H9 (cell line): ENCODE measurements at places on chromosomes 12 and 14.

DNA sequence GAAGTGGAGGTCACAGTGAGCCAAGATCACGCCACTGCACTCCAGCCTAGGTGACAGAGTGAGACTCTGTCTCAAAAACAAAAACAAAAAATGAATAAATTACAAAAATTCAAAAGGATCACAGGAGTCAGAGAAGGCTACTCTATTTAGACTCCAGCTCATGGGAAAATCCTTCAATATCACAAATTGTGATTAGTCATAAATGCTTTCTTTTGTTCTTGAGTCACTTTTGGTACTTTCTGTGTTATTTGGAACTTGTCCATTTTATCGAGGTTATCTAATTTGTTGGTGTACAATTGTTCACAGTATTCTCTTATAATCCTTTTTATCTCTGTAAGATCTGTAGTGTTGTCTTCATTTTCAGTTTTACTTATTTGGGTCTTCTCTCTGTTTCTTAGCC lies 18.9 kb downstream of the ALDH2 start:
- no peak overlapping the region for H3K27ac ChIP-seq
- H3K36me3 ChIP-seq: peaks cover 26% of the 10 kb centered on the region; the same call in 2 of the 3 replicates
- DNase-seq: no peak
- H3K4me3 ChIP-seq: no peak overlapping the region

DNA sequence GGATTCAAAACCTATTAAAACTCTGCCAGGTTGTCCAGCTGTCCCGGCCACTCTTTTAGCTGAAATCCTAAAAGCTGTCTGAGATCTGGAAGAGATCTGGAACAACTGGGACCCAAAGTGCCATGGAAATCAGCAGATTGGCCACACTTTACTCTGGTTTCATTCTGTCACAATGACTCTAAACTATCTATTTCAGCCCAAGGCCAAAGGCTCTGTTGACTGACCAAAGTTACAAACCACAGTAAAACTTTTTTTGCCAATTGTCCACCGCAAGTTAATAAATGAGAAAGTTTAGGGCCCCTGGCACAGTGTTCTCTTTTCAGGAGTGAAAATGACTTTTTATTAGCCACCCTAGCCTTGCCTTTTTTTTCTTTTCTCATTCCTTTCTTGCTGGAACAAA lies 113.4 kb upstream of the CPM start:
- no peaks in the 10 kb centered on the region for H3K36me3 ChIP-seq
- H3K27ac ChIP-seq: no peak overlapping the region
- H3K27me3 ChIP-seq: no peaks in the 10 kb centered on the region
- peaks cover 2% of the 10 kb centered on the region; the same call in 1 of the 2 replicates for H3K4me1 ChIP-seq

DNA sequence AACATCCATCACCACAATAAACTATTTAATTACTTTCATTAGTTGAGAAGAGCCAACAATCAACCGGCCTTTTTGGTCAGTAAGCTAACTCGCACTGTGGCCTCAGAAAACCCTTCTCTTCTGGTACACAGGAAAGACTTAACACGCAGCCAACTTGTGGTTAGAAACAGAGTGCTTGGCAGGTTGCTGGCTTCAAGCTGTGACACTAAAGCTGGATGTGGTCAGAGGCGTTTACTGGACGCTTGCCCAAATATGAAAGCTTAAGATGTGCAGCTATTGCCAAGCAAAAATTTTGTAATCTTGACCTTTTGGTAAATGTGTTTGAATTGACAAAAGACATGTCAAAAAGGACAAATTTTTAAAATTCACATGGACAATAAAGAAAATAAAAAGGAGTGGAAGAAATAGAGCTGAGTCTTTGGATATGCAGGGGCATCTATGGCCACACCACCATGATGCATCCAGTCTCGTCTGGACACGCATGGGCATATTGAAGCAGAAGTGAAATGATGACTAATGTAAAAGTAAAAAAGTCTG lies 2.6 kb upstream of the KLRK1 start:
- no peaks in the 10 kb centered on the region; the same call in 1 of the 2 replicates for H3K4me1 ChIP-seq

GRCh38 chr14:50061664-50062437 lies 54.5 kb downstream of the VCPKMT start:
- H3K4me3 ChIP-seq: no peak overlapping the region
- no peak overlapping the region for H3K27ac ChIP-seq
- H3K27me3 ChIP-seq: no peaks in the 10 kb centered on the region
- no peaks in the 10 kb centered on the region; the same call in 2 of the 3 replicates for H3K36me3 ChIP-seq
- H3K4me1 ChIP-seq: peaks cover 6% of the 10 kb centered on the region; the same call in 1 of the 2 replicates

- peaks cover 10% of the 10 kb centered on the region for H3K4me1 ChIP-seq
- peaks cover 4% of the 10 kb centered on the region; the same call in 1 of the 2 replicates for H3K36me3 ChIP-seq
- peak overlapping the region; percentile 91 for H3K4me3 ChIP-seq
- peak overlapping the region; percentile 81 for H3K27ac ChIP-seq
These were observed 562 bp downstream of the PAN2 start for GRCh38 chr12:56333197-56333678.

- H3K27ac ChIP-seq: no peak overlapping the region
- no peak overlapping the region for H3K4me3 ChIP-seq
- H3K27me3 ChIP-seq: no peaks in the 10 kb centered on the region
These were observed 648.9 kb downstream of the VRK1 start for GRCh38 chr14:97446087-97446486.

- no peak overlapping the region for H3K27ac ChIP-seq
- H3K27me3 ChIP-seq: no peaks in the 10 kb centered on the region
- H3K4me3 ChIP-seq: no peak overlapping the region
- no peaks in the 10 kb centered on the region for H3K4me1 ChIP-seq
These were observed 158.8 kb upstream of the NPAS3 start for GRCh38 chr14:32779840-32780239.

GRCh38 chr14:97571866-97572555 lies 774.8 kb downstream of the VRK1 start:
- H3K27me3 ChIP-seq: peaks cover 2% of the 10 kb centered on the region; the same call in 1 of the 2 replicates
- H3K27ac ChIP-seq: no peak overlapping the region
- no peaks in the 10 kb centered on the region; the same call in 1 of the 2 replicates for H3K4me1 ChIP-seq
- DNase-seq: no peak

GRCh38 chr12:52020539-52021336 lies 14.0 kb downstream of the TAMALIN start:
- H3K4me3 ChIP-seq: peak overlapping the region; percentile 60; the same call in 2 of the 3 replicates
- DNase-seq: peak; percentile 93
- H3K27me3 ChIP-seq: peaks cover 5% of the 10 kb centered on the region; the same call in 1 of the 2 replicates
- H3K27ac ChIP-seq: no peak overlapping the region
- peaks cover 5% of the 10 kb centered on the region for H3K4me1 ChIP-seq

- H3K27me3 ChIP-seq: no peaks in the 10 kb centered on the region
- no peak overlapping the region for H3K4me3 ChIP-seq
- H3K36me3 ChIP-seq: no peaks in the 10 kb centered on the region
- no peaks in the 10 kb centered on the region for H3K4me1 ChIP-seq
These were observed 48.2 kb upstream of the ATP2B1 start for GRCh38 chr12:89756585-89757398.

- H3K36me3 ChIP-seq: peaks cover 5% of the 10 kb centered on the region
- no peak overlapping the region for H3K27ac ChIP-seq
- H3K4me1 ChIP-seq: no peaks in the 10 kb centered on the region
- DNase-seq: no peak
- no peak overlapping the region for H3K4me3 ChIP-seq
These were observed 49.2 kb upstream of the AEBP2 start for GRCh38 chr12:19390051-19390598.

- H3K4me3 ChIP-seq: no peak overlapping the region
- H3K27me3 ChIP-seq: no peaks in the 10 kb centered on the region
- no peak for DNase-seq
These were observed 26.2 kb downstream of the NKX2-8 start for GRCh38 chr14:36555998-36556743.

- no peak overlapping the region for H3K4me3 ChIP-seq
- no peaks in the 10 kb centered on the region for H3K27me3 ChIP-seq
- no peaks in the 10 kb centered on the region for H3K4me1 ChIP-seq
- DNase-seq: no peak
- H3K27ac ChIP-seq: no peak overlapping the region
- H3K36me3 ChIP-seq: no peaks in the 10 kb centered on the region
These were observed 1205.3 kb downstream of the GALC start for GRCh38 chr14:86787717-86788116.

GRCh38 chr14:92414690-92415445 lies 91.9 kb downstream of the SLC24A4 start:
- no peaks in the 10 kb centered on the region for H3K36me3 ChIP-seq
- no peak for DNase-seq
- H3K4me3 ChIP-seq: no peak overlapping the region
- no peaks in the 10 kb centered on the region for H3K27me3 ChIP-seq

DNA sequence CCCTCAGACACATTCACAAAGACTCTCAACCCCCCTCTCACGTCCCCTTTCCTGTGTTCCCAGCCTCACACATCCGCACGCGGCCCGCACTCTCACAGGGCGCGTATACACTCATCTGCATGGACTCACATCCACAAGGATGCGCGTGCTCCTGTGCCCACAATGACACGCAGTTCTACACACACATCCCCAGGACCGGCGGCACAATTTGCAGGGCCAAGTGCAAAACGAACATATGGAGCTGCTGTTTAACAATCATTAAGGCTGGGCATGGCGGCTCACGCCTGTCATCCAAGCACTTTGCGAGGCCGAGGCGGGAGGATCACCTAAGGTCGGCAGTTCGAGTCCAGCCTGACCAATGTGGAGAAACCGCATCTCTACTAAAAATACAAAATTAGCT lies 36.4 kb upstream of the EML1 start:
- H3K27ac ChIP-seq: no peak overlapping the region
- no peaks in the 10 kb centered on the region for H3K36me3 ChIP-seq
- peaks cover 7% of the 10 kb centered on the region; the same call in 1 of the 2 replicates for H3K4me1 ChIP-seq
- no peaks in the 10 kb centered on the region for H3K27me3 ChIP-seq
- DNase-seq: no peak

DNA sequence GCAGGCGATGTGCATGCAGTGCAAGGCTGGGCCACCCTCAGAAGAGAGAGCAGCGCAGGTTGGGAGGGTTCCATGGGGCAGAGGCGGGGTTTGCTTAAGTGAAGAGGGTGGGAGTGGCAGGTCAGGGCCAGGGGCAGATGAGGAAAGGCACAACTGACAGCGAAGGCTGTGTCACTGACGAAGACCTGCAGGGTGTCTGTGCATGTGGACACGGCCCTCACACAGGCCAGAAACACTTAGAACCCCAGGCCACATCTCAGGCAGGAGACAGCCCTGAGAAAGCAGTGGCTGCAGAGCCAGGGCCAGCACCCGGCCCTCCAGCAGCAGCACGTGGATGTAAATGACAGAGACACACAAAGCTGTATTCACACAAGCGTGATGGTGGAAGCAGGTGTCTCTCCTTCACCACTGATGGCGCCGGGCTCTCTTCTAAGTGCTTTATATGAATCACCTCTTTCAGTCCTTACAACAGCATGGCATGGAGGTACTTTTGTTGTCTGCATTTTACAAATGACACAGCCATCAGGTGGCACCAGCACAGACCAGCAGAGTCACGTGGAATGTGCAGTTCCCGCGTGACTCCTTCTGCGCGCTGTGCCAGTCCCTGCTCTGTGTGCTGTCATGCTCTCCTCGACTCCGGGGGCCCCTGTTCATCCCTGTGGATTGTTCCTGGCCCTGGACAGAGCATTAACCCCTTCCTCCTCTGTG lies 54.6 kb downstream of the TSPAN11 start:
- no peaks in the 10 kb centered on the region; the same call in 1 of the 2 replicates for H3K4me1 ChIP-seq
- no peak overlapping the region for H3K4me3 ChIP-seq
- no peak for DNase-seq
- no peaks in the 10 kb centered on the region for H3K36me3 ChIP-seq

DNA sequence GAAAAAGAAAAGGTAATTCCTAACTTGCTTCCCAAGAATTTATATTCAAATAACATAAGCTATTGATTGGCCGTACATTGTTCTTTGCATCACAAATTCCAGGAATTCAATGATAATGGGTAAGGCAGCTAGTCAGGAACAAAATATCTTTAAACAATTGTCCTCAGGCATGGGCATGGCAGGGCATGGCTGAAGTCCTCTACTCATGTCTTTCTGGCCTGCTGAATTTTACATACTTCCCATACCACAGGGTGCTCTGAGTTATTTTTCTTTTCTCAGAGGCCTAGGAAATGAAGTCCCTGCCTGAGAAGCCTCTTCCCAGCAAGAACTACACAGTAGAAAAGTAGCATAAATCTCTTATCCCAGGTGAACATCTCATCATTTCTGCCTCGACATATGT lies 15.1 kb upstream of the DRAM1 start:
- H3K4me3 ChIP-seq: no peak overlapping the region
- H3K27me3 ChIP-seq: no peaks in the 10 kb centered on the region
- no peak for DNase-seq
- H3K36me3 ChIP-seq: peaks cover 6% of the 10 kb centered on the region; the same call in 1 of the 2 replicates

- no peaks in the 10 kb centered on the region for H3K27me3 ChIP-seq
- no peak for DNase-seq
- H3K4me1 ChIP-seq: peaks cover 5% of the 10 kb centered on the region; the same call in 1 of the 2 replicates
- no peak overlapping the region for H3K27ac ChIP-seq
These were observed 11.9 kb downstream of the TGFB3 start for GRCh38 chr14:75969891-75970290.

- peaks cover 10% of the 10 kb centered on the region for H3K36me3 ChIP-seq
- no peaks in the 10 kb centered on the region; the same call in 1 of the 2 replicates for H3K4me1 ChIP-seq
- peak overlapping the region; percentile 98 for H3K4me3 ChIP-seq
- no peak for DNase-seq
- H3K27ac ChIP-seq: peak overlapping the region; percentile 11
- no peaks in the 10 kb centered on the region for H3K27me3 ChIP-seq
These were observed 904 bp upstream of the PAPOLA start for GRCh38 chr14:96501217-96501739.

DNA sequence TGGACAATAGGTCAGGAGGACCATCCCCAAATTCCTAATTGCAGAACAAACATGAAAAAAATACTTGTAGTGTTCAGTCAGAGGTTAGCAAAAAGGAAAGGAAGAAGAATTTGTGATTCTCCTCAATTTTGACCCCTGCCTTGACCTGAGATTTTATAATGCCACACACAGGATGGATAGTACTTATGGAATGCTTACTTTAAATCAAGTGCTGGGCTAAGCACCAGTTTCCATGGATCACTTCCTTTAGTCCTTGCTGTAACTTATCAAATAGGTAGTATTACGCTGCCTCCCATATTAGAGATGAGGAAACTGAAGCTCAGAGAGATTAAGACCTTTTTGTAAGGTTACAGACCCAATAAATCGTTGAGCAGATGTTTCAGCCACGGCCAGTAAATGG lies 81.2 kb upstream of the OVCH1 start:
- DNase-seq: no peak
- H3K27me3 ChIP-seq: no peaks in the 10 kb centered on the region
- H3K4me1 ChIP-seq: no peaks in the 10 kb centered on the region
- H3K4me3 ChIP-seq: no peak overlapping the region
- H3K36me3 ChIP-seq: no peaks in the 10 kb centered on the region

DNA sequence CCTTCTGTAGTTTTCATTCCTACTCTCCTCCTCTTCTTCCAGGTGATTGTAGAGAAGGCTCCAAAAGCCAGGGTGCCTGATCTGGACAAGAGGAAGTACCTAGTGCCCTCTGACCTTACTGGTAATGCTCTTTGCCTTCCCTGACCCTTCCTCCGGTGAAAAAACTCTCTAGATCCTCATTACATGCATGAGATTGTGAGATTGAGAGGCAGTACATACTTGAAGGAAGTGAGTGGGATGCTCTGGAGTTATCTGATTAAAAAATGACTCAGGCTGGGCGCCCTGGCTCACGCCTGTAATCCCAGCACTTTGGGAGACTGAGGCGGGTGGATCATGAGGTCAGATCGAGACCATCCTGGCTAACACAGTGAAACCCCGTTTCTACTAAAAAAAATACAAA lies 5.3 kb downstream of the GABARAPL1 start:
- H3K4me1 ChIP-seq: peaks cover 6% of the 10 kb centered on the region
- DNase-seq: no peak
- H3K27ac ChIP-seq: no peak overlapping the region
- peaks cover 29% of the 10 kb centered on the region for H3K36me3 ChIP-seq
- H3K27me3 ChIP-seq: no peaks in the 10 kb centered on the region
